Osteoblast (primary cell): ENCODE measurements at places on chromosomes 5 and 9. TPM values are rescaled to one million over a fixed set of nuclear protein-coding genes. Genes with fewer than 3 reads are reported as not detected.

- DNase-seq, result peak; percentile 63
Measured at GRCh38 chr9:93200449-93200742, 16.5 kb downstream of the WNK2 start.

- no peak for DNase-seq
Measured at GRCh38 chr5:58499231-58499630, 8.0 kb downstream of the GAPT start.

- no peak for DNase-seq
Measured at GRCh38 chr5:154547551-154547950, 69.5 kb upstream of the HAND1 start.

The MOB3B gene
- total RNA-seq, result under 0.01 TPM in 2 replicates

The KCNV2 gene
- not detected in 2 replicates for total RNA-seq
